ENCODE measurements at places on chromosomes 13 and 19. TPM values are rescaled to one million over a fixed set of nuclear protein-coding genes. Genes with fewer than 3 reads are reported as not detected.

The CCL25 gene
- total RNA-seq, result not detected

DNA sequence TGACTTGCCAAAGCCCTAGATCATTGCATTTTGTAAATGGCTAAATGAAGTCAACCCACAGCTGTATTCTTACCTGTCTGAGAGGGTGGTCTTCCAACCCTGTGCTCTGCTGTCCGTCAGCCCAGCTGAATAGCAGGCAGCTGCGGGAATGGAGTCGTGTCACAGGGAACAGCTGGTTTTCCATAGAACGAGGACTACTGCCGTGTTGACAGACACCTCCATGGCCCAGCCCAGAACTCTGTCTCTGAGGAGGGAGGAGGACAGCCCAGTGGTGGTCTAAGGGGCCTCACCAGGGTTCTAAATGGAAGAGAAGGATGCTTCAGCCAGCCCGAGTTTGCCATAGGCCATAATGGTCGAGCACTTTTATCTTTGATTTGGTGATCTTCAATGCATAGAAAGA is 110.7 kb downstream of the SLC7A1 start:
- DNase-seq, result no peak

The ZNF69 gene
- total RNA-seq, result under 0.01 TPM

DNA sequence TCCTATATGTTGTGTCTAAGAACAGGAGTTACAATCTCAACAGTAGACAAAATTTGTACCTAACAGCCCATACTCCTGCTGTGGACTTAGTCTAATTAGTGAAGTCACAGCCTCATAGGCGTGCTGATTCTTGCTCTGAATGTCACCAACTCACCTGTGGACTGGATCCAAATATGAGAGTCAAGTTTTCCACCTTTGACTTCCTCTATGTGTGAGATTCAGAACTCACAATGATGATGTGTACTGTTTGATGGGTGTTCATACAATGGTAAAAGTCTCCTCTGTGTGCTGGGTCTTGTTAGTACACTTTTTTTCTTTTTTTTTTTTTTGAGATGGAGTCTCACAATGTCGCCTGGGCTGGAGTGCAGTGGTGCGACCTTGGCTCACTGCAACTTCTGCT is 7.8 kb upstream of the ZNF91 start:
- no peak for DNase-seq

All from bronchial epithelial cell (primary cell).